ENCODE measurements at places on chromosomes 2 and 18.

DNA sequence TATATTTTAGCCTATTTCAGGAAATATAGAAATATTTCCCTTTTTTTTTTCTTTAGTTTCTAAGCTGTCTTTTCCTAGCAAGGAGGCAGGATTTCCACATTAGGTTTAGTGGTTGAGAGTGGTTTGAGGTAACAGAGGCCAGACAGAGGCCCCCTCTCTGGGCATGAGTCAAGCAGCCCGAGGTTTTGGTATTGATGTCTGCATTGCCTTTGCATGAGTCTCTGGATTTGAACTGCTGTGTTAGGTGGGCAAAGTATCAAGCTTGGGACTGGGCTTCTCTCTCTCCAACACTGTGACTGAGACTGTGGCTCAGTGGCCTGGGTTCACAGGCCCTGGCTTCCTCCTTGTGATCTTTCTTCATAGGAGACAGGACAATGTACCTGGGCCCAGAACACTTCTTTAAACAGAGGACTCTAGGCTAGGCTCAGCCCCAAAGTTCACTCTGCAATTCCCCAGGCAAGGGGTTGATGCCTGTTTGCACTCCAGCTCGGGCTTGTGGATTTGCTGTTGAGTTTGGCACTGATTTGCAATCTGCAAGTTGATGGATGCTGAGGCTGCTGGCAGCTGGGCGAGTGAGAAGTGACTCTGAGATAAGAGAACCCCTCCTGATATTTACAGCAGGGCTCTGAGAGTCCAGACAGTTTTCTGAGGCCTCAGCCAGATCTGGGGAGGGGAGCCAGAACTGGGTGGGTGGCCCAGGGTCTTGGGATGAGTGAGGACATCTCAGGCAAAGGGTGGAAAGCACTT is 271.2 kb downstream of the EN1 start:
- peak; percentile 85 for DNase-seq

DNA sequence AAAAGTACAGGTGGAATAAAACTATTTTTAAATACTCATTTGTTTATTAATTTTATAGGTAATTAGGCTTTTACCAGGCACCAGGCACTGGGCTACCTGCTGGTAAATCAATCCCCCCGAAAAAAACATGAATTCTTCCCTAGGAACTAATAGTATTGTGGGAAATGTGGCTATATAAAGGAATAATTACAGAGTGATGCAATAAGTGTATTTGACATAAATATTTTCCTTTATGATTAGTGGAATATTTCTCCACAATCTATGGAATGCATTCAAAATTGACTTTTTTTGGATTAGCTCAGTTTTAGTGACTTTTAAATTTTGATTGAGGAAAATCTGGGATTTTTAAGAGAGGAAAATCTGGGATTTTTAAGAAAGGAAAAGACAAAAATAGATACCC is 109.7 kb upstream of the BZW1 start:
- DNase-seq = no peak

DNA sequence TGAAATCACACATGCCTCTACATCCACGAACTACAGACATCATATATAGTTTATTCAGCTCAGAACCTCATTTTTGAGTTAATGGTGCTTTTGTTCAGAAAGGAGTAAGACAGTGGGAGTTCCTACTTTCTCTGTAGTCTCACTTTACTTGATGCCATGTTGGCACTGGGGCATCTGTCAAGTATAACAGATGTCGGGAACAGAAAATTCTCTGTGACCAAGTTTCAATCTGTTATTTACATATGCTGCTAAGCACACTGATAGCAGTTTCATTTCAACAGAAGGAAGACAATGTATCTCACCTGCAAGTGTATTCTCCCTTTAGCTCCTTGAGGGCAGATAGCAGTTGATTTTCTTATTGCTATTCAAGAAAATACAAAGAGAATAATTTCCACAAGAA is 774.1 kb downstream of the METTL4 start:
- no peak for DNase-seq

DNA sequence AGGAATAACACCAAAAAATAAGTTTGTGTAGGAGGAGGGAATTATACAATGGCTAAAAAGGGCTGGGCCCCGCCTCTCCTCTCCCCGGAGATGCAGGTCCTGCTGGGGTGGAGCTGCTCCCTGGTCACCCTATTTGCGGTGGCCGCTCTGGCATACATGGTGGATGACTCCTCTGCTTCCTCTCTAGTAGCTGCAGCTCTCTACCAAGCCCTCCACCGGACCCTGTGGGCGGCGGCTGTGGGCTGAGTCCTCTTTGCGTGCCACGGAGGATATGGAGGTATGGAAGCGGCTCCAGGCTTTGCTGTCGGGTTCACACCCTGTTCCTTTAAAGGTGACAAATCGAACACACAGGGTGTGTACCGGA is 77.1 kb upstream of the SEC11C start:
- no peak for DNase-seq

DNA sequence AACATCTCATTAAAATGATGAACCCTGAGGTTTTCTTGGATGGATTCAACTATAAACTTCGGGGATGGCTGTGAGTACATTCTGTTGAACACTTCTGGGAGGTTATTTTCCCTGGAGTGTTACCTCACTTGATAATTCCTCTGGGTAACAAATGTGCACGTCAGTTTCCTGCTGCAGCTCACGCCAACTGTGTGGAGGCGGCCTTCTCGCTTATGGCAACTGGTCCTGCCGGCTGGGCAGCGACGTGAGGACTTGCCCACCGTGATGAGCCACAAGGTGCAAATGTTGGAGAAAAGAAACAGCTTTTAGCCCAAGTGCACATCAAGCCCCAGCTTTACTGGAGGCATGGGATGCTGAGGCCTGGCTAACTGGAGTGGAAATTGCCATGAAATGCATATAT is 15.9 kb downstream of the MYCN start:
- DNase-seq = no peak

DNA sequence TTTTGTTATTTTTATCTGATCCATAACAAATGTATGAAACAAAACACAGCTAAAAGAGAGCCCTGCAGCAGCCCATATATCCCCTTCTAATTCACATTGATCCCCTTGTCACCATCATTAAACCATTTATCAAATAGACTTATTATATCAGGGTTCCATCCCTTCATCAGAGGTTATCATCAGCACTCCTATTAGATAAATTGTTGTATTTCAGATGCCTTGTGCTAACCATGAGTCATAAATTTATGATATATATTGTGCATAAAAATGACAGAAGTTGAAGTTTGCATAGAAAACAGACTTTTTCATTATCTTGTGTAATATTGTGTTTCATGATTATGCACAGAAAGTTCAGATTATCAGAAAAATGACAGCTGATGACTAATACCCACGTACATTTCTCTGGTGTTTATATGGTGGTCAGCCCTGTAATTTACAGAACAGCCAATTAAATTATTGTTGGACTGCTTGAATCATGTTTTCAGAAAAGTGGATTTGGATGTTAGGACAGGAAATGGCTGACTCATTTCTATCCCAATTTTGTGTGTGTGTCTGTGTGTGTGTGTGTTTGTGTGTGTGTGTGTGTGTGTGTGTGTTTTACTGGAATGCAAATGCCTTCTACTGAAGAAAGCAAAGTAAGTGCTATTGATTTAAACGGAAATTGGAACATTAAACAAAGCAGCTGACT is 80.9 kb downstream of the PPP1R1C start:
- DNase-seq = peak; percentile 80

DNA sequence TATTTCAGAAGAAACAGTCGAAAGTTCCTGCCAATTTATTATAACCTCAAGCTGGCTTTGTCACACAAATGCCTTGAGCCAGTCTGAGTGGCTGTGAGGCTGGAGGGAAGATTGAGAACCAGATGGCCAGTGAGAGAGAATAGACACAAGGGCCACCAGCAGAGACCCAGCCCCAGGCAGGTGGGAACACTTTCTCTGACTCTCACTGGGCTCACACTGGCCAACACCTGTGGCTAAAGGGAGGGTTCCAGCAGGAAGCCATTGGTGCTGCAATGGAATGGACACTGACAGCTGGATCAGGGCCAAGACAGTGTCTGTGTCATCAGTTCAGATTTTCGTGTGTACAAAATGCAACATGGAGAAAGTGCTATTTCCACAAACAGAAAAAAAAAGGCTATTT is 29.9 kb downstream of the LOXHD1 start:
- DNase-seq = no peak

DNA sequence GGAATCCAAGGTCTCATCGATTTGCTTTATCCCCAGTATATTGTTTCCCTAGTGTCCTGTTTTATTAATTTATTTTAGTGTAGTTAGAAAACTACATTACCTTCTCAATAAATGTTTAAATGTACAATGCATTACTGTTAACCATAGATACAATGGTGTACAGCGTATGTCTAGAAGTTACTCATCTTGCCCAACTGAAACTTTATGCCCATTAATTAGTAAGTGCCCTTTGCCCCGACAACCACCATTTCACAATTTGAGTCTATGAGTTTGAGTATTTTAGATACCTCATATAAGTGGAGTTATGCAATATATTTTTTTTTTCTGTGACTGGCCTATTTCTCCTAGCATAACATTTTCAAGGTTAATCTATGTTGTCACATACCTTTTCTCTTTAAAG is 1343.0 kb upstream of the SLC39A10 start:
- no peak for DNase-seq

GRCh38 chr2:237722616-237723015 is 76.0 kb upstream of the RBM44 start:
- no peak for DNase-seq

DNA sequence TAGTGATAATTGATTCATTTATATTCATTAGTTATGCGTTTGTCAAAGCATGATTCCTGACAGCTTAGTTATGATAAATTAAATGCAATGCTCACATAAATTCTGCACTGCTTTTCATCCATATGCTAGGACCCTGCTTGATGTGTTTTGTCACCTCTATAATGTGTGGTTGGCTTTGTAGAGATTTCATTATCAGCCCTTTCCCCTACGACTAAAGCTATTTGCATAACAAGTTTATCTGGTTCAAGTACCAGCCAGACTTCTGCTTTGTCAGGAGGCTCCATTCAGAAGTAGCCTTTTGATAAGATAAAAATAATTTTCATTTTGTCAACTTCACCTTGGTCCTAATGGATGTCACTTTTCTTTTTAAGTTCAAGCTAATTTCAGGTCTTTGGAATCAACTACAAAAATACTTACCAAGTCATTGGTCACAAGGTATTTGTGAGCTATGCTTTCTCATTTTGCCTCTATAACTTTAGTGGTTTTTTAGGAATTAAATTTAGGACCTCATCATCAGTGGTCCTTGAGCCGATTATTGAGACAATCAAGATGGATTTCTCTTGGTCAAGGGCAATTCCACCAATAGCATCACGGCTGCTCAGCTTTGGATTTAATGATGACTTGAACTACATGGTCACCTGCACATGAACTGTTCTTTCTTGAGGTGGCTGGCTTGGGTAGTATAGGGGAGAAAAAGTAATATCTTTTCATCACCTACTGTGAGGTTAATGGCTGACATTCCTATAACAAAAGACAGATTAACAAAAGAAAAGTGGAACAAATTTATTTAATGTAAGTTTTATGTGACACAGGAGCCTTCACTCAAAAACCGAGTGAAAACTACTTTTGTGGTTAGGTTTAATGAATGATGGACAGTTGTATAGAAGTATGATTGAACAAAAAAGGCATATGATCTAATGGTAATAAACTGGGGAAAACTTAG is 162.1 kb downstream of the MYO3B start:
- no peak for DNase-seq

DNA sequence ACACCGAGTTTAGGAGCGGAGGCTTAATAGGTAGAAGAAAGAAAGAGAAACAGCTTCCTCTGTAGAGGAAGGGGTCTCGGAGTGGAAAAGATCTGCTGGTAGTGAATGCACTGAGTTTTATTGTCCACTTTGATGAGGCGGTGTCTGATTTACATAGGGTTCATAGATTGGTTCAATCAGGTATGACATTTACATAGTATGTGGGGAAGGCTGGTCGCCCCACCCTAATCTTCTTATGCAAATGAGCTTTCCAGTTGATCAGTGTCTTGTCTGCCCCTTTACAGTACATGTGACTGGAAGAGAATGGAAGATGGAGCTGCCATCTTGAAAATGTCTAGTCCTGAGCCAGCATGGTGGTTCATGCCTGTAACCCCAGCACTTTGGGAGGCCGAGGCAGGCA is 19.9 kb upstream of the CNOT11 start:
- no peak for DNase-seq

DNA sequence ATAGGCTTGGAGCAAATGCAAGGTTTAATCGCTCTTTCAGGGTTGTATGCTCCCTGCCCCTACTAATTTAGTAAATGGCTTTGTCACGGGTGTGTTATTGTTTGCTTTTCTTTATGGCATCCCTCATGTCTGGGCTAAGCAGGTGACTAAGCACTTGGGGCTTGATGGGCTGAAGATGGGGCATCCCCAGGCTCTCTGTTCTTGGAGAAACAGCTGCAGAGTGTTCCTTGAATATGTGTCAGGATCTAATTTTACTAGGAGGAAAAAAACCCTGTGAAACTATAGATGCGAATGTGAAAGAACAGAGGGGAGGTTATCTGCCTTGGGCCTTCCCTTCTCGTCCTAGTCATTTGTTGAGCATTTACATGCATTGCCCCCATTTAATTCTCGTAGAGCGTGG is 94.7 kb upstream of the TAF1B start:
- DNase-seq = no peak
